ENCODE measurements at places on chromosomes 7 and 10. TPM values are rescaled to one million over a fixed set of nuclear protein-coding genes. Genes with fewer than 3 reads are reported as not detected.

DNA sequence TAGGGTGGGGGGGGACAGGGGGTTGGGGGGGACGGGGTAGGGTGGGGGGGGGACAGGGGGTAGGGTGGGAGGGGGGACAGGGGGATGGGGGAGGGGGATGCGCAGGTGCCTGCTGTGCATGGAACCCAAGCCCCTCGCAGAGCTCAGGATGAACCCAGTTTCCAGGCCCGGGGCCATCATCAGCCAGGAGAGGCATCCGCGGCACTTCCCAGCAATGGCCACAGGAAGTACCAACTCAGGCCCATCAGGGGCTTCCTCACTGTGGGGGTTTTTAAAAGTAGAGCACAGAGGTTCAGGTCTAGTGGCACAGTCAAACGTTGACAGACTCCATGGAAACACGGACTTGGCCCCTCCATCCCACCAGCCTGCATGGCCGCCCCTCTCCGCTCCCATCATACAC is 172.7 kb downstream of the DIP2C start:
- DNase-seq, result no peak

DNA sequence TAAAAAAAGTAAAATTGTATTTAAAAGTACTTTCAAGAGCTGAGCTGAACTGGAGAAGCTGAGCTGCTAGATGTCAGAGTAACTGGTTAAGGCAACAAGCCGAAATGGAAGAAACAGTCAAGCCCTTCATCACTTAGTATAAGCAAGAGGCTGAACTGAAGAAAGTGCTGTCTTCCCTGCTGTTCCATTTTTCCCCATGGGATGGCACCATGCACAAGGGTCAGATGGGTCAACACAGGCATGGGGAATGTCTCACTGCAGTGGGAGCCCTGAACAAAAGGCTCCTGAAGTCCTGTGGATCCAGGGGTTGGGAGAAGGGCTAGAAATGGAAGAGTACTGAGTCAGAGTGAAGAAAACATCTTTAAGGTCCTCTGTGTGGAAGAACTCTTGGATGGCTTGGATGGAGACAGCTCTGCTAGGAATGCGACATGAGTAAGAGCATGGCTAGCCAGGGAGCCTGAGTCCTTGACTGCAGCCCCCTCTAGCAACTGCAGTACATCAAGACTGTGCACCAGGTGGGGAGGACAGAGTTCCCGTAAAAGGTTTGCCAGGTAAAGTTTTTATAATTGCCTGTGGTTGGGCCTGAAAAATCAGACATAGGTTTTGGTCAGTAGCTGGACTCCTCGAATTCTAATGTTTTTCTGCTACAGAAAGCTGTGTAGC is 348.3 kb downstream of the GPR158 start:
- DNase-seq, result no peak

DNA sequence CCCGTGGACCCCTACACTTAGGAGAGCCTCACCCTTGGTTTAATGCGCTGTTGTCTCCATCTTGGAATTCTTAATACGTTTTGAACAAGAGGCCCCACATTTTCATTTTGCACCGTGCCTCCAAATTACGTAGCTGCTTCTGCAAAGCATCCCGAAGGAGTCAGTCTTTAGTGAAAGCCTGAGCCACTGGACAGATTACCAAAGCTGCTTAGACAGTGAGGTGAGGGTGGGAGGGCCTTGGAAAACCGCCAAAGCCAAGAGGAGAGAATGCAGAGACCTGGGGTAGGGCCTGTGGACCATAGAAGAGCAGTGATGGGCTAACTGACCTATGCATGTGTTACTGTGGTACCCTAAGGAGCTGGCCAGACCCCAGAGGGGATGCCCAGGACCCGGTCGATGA is 4.2 kb upstream of the TCAF1 start:
- no peak for DNase-seq

GRCh38 chr10:123704812-123705211 is 38.7 kb downstream of the GPR26 start:
- DNase-seq, result no peak

- DNase-seq, result peak; percentile 35
Observed at GRCh38 chr10:45179691-45180090, 135.7 kb downstream of the OR13A1 start.

DNA sequence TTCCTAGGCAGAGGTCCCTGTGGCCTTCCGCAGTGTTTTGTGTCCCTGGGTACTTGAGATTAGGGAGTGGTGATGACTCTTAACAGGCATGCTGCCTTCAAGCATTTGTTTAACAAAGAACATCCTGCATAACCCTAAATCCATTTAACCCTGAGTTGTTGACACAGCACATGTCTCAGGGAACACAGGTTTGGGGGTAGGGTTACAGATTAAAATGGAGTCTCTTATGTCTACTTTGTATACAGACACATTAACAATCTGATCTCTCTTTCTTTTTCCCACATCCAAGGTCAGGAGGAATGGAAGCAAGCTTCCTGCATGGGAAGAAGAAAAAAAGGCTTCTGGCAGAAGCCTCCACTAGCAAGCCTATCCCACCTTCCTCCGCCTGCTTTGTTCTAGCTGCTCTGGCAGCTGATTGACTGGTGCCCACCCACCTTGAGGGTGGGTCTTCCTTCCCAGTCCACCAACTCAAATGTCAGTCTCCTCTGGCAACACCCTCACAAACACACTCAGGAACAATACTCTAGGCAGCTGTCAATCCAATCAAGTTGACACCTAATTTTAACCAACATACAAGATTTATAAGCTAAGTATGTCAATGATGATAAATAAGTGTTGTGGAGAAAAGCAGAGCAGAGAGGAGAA is 176.5 kb upstream of the CCZ1B start:
- DNase-seq, result no peak

GRCh38 chr10:49034925-49035324 is 80.4 kb downstream of the VSTM4 start:
- DNase-seq, result no peak

DNA sequence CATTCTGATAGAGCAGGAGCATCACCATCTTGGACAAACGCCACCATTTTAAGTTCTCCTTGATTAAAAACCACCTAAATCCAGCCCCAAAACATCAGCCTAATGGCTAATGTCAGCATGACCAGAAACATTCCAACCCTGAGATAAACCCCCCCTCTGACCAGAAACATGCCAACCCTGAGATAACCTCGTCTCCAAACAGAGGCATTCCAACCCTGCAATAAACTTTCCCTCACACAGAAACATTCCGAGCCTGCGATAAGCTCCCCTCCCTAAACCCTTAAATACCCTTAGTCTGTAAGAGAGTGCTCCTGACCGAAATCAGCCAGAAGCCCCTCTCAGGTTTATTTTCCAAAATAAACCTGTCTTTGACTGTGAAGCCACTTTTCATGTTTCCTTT is 76.5 kb downstream of the ADARB2 start:
- no peak for DNase-seq

GRCh38 chr10:98370831-98371820 is 43.9 kb downstream of the PYROXD2 start:
- no peak for DNase-seq

- DNase-seq, result no peak
Observed at GRCh38 chr10:110407301-110408170, 90.2 kb upstream of the DUSP5 start.

DNA sequence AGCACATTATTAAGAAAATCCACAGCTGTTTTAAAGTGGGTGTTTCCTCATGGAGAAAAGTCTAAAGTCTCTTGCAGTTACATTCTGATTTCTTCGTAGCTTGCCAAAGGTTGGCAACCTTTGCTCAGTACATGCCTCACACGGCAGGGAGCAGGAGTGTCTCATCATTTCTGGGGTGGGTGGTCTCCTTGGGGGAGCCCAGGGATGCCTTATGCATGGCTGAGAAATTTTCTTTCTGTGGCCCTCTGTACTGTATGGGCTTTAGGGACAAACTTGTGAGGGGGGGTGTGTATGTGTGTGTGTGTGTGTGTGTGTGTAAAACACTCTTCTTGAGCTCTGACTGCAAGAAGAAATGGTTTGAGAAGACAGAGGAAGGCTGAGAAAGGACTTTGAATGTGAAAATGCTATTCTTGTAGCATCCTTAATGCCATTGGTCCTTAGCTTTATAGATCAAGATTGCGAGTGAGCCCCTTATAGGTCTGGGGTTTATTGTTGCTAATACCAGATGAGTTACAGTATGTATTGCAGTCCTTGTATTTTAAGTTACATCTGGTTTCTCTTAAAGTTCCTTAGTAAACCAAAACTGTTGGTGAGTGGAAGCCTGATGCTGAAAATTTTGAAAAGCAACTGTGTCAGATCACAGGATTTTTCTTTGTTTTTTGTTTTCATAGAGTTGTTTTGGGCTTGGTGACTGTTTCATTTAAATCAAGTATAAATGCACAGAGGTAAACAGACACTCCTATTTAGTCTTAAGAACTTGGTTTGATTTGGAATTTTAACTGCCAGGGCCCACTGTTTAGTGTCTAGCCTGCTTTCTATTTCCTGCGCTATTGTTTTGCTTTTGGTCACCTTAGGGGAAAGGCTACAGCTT is 242.0 kb downstream of the BICC1 start:
- DNase-seq, result no peak

DNA sequence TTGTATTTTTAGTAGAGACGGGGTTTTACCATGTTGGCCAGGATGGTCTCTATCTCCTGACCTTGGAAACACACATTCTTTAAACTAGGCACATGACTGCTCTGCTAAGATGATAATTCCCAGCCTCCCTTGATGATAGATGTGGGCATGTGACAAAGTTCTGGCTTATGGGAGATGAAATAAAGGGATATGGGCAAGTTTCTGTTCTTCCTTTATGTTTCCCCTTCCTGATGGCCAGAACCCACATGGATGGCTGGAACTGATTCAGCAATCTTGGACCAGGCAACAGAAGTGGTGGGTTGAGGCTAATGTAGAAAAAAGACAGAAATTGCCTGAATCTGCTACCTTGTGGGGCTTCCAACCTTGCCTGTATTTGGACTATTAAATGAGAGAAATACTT is 60.7 kb upstream of the NRP1 start:
- no peak for DNase-seq

GRCh38 chr7:73769481-73770001 is 529 bp downstream of the CLDN3 start:
- DNase-seq, result peak; percentile 30

DNA sequence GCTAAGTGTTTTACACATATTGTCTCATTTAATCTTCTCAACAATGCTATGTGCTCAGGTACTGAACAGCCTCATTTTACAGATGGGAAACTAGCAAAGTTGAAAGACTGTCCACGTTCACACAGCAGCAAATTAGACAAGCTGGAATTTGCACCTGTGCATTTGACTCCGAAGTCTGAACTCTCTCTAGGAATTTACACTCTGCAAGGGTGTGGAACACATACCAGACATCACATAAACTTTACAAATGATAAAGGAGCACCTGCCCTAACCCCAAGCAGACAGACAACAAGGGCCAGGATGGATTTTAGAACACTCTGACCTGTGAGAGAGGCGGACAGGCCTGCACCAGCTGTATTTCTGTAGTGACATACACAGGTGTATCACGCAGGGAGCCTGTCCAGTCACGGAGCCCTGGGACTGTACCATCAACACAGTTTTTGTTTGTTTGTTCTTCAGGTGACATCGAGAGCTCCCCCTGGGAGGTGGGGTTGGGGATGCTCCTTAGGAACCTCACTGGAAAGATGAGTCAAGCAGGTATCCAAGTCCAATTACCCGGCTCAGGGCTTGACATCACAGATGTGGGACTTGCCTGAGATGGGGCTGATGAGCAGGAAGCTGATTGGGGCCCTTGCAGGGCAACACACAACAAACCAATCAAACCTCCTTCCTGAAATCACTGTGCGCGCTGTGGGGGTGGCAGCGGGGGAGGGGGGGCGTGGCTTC is 31.0 kb downstream of the MKI67 start:
- no peak for DNase-seq

GRCh38 chr10:28754930-28755718 is 77.8 kb downstream of the BAMBI start:
- no peak for DNase-seq

- DNase-seq, result peak; percentile 48
Observed at GRCh38 chr10:117684672-117685211, 142.2 kb downstream of the EMX2 start.

DNA sequence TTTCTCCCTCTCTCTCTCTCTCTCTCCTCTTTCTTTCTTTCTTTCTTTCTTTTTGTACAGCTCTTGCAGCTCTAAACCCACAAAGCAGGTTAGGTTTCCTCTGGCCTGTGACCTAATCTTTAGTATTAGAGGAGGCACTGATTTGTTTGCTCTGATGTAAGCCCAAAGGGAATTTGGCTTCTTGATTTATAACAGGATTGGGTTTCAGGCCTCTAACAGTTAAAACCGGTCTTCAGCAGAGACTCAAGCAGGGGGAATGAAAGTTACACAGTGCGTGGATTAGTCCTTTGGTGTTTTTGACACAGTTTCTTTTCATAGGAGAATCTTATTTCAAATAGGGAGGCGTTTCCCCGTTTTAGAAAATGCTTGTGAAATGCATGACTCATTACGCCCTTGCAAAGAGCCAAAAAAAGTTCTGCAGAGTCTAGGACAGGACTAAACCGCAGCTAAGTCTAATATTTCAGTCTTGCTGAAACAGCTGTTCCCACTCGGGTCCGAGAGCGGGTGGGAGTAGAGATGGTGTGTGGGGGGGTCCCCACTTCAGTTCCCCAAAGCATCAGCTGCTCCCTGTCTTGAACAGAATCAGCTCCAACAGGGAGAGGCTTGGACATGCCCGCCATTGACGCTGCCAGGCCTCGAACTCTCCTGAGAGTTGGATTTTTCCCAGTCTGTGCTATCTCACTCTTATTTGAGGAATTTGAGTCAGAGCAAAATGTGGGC is 296.5 kb upstream of the PITRM1 start:
- peak; percentile 77 for DNase-seq

DNA sequence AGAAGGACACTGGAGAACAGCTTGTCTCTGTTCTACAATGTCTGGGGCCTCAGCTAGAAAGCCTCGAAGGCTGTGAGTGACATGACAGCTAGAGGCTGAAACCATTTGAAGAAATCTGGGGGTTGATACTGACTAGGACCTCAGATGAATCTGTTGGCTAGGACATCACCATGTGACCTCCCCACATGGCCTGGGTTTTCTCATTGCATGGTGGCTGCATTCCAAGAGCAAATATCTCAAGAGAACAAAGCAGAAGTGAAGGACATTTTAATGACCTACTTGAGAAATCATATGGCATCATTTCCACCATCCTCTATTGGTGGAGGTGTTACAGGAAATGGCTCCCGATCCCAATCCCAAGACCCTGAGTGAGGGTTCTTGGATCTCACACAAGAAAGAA is 450.6 kb upstream of the AUTS2 start:
- DNase-seq, result no peak

DNA sequence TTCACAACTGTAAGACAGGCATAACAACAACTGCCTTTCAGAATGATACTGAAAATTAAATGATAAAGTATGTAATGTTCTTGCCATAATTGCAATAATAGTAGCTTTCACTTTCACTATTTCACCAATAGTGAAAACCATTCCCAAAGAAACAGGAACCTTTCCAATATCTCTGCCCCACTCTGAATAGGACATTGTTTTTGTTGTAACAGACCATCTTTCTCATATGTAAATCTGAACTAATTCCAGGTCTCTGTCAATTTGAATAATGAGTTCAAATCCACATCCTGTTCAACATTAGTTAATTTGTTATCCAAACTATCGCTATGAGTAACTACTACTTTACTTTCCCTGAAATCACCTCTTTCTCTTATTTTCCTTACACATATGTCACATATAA is 148.0 kb downstream of the LRRN3 start:
- no peak for DNase-seq

Gene LIPN
- not detected for polyA plus RNA-seq

Gene PRXL2A
- 19.0 TPM for polyA plus RNA-seq

Gene SLC16A9
- polyA plus RNA-seq, result 3.1 TPM

Gene MRC1
- polyA plus RNA-seq, result 2.0 TPM

Gene PRF1
- polyA plus RNA-seq, result 0.33 TPM

Gene DGKI
- polyA plus RNA-seq, result not detected

Gene RPEL1
- polyA plus RNA-seq, result 0.01 TPM

All from psoas muscle (tissue), 8 donors.